H7 (cell line): ENCODE measurements at places on chromosomes 2 and 18.

GRCh38 chr2:79369127-79369526 lies 143.7 kb upstream of the CTNNA2 start:
- no peak for DNase-seq

DNA sequence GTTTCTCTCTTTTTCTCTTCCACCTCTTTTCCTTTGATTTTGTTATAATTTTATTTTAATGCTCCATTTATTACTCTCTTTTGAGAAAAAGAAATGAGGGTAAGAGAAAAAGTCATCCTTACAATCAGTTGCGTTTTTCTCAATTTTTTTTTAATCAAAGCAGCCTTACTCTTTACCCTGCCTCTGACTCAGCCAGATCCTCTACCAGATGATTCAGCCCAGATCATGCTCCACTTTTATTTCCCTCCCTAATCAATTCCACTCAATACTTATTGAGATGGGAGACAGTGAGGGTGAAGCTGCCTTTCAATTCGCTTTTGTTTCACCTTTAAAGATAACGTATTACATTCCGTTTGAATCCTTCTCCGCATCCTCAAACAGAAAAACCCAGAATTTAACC lies 337.9 kb downstream of the SATB2 start:
- DNase-seq: no peak

DNA sequence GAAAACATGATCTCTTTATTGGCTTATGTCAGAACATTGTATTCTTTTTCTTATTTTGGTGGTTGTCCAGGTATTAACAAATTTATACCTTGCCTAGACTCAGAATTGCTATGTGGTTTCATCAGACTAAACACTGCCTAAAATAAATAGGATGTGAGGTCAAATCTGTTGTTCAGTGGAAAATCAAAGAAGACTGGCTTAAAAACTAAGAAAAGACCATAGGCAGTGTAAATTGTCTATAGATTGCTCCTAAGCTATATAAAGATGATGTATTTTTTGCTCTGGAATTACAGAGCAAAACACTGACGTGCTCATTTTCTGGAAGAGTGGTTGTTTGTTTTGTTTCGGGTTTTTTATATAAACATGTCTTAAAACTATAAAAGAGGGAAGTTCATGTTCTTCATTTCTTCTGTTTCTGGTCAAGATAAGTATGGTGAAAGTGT lies 266.0 kb downstream of the ALPK2 start:
- DNase-seq: no peak

DNA sequence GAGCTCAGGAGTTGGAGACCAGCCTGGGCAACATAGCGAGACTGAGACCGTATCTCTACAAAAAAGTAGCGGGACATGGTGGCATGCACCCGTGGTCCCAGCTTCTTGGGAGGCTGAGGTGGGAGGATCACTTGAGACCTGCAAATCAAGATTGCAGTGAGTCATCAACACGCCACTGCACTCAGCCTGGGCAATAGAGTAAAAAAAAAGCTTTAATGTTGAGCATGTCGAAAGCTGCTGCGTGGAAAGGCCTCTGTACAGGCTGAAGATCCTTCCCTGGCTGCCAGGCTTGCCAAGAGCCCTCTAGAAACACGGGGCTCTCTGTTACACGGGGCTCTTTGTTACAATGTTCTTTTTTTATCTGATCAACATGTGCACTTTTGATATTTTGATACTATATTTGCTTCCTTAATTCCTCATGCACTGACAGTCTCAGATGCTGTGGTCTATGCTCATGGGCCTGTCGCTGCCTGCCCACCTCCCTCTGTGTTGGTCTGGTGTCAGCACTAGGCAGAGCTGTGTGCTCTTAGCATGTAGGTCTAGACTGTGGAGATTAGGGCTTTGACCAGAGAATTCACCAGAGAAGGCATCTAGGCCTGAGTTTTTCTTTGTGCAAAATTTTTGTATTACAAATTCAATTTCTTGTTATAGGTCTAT lies 18.7 kb downstream of the CLK1 start:
- DNase-seq: no peak

DNA sequence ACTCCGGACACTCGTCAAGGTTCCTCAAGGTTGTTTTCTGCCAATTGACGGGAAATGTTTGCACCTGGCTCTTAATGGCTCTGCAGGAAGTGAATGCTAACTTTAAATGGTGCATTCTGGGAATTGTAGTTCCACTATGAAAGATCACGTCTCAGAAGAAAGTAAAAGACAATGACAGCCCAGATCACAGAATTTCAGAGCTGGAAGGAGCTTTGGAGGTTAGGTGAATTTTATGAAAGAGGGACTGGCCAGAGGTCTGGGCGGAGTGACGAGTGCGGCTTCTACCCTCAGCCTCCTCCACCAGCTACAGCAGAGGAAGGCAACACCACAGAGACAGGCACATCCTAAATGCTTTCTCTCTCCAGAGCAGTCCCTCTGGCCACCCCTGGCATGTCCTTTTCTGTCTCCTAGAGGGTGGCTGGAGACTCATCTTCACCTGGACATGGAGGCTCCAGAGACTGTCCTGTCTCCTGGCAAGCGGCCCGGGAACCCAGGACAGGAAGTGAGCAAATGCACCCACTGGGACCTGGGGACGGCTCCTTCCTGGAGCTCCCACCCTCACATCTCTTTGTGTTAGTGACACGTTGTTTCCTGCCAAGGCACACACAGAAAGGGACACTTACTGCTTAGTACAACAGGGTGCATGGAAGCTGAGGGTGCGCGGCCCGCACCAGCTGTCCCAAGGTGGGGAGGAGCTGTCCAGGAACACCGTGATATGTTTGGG lies 19.4 kb downstream of the THAP4 start:
- no peak for DNase-seq

DNA sequence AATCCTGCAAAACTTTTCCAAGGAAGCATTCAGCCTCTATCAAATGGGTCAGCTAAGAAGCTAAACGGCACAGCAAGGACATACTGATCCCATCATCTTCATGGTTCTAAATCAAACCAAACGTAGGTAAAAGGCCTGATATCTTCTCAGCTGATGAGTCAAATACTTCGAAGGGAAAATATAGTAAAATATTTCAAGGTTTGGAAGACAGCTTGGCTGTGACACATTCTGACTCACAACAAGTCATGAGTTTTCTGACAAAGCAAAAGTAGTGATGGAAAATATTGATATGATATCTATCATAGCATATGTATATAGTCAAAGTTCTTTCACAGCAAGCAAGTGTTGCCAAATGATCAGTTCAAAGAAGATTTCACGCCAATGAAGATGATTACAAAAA lies 31.5 kb downstream of the DOCK10 start:
- DNase-seq: no peak

GRCh38 chr18:77114415-77115191 lies 18.0 kb downstream of the MBP start:
- no peak for DNase-seq

DNA sequence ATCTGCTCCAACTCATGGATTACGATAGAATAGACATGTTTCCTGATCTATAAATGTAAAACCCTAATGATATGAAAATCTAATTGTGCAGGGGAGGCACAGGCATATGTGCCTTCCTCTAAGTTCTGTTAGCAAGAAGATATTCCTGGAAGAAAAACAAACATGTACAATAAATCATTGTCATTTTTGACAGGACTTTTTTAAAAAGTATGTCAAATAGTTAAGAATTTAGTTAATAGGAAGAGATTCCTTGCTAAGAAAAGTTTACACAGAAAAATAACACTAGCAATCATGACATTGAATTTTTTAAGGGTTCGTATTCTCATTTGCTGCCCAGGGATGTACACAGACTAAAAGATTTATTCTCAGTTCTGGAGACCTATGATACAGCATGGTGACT lies 15.3 kb upstream of the CREB1 start:
- no peak for DNase-seq

- no peak for DNase-seq
These were observed 11.5 kb upstream of the PDCL3 start for GRCh38 chr2:100551303-100551702.

DNA sequence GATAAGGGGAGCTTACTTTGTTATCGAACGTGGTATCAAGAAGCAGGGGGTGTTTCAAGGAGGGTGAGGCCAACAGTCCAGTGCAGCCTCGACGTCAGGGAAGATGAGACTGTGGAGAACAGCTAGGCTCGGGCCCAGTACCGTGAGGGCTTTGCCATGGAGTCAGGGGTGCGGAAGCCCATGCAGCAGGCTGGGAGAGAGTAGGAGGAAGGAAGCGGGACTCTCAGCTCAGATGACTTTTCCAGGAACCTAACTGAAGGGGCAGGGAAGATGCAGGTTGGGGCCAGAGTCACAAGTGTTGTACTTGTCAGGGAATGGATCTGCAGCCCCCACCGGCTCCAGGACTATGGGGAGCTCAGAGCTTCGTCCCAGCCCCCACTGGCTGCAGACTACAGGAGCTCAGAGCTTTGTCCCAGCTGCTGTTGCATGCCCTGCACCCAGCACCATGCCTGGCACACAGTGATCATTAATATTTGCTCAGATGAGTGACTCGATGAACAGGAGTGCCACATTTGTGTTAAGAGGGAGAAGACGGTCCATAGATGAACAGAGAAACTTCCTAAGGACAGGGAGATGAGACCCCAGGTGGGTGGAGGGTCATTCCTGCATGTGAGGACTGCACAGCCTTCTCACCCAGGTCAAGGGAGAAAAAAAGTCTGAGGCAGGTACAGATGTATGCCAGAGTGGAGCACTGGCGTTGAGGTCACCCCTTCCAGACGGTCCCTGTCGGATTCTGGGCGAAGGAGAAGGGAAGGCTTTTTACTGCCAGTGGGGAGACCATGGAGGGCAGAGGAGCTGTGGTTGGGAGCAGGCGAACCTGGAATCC lies 36.4 kb downstream of the PTGR3 start:
- no peak for DNase-seq

GRCh38 chr2:85988175-85988913 lies 99.6 kb upstream of the ST3GAL5 start:
- no peak for DNase-seq

DNA sequence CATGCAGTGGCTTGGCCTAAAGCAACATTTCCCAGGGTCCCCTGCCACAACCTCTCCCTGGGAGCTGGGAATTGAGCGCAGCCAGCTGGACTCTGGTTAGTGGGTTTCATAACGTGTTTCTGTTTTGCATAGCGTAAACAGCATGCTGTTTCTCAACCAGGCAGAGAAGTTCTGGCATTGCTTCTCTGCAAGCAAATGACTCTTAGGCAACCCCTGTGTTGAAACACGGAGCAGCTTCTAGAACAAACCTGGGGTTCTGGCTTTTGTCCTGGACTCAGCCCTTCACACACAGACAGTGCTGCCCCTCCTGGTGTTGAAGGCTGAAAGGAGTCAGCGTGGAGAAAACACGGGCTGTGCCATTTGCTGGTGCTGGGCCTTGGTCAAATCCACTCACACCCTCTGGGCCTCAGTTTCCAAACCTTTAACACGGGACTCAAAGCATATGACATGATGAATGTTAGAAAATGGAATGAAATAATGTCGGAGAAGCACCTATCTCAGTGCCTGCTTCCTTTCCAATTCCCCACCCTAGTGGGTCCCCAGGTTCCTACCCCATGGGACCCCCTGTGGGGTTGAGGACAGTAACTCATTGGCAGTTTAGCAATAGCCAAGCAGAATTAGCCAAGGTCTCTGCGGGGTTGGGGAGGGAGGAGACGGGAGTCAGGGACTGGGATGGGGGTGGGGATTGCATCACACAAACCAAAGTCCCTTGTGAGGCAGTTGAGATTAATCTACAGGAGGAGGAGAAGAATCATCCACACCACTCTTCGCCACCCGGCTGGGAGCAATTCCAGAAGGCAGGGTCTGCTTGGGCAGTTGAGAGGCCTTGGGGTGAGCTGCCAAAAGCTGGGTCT lies 30.2 kb upstream of the IL1R2 start:
- DNase-seq: no peak

DNA sequence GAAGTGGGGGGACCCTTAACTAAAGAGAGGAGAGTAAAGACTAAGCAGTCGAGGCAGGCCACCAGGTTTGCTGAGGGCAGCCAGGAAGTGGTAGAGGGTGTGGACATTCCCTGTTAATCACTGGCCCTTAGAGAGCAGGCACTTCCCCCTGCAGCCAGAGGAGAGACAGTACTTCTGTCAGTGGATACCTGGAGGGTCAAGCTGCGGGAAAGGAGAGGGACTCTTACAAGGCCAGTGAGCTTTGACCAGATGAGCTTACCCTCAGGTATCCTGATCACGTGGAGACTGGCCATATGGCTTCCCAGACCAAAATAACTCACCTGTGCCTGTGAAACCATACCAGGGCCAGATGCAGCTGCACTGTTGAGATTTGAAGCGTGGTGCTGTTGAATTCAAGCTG lies 28.6 kb downstream of the ITGA6 start:
- no peak for DNase-seq

GRCh38 chr2:225821351-225821750 lies 421.8 kb downstream of the NYAP2 start:
- DNase-seq: no peak

GRCh38 chr2:105057005-105057404 lies 19.1 kb downstream of the MRPS9 start:
- no peak for DNase-seq

DNA sequence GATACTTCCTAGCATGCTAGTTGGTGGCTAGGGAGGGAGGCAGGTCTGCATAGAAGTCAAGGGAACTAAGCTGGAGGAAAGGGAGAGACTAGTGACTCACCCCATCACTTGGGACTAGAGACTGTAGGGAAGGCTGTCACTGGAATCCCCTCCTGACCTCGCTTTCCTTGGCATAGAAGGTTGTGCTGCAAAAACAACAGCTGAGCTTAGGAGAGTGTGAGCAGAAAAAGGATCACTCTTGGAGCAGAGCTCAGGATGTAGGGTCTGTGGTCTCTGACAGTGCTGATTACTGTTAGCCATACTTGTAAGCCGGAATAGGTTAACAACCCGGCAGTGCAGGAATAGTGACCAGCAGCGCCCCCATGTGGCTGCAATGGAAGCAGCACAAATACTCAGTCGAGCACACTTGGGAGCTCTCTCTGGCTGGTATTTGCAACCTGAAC lies 66.9 kb upstream of the SMAD2 start:
- DNase-seq: peak; percentile 78

GRCh38 chr2:74688881-74689280 lies 34.8 kb downstream of the SEMA4F start:
- no peak for DNase-seq

- DNase-seq: no peak
These were observed 1.4 kb downstream of the SP100 start for GRCh38 chr2:230417436-230417835.
